ENCODE measurements at places on chromosomes 3 and 15. TPM values are rescaled to one million over a fixed set of nuclear protein-coding genes. Genes with fewer than 3 reads are reported as not detected.

GRCh38 chr3:46863261-46863782 lies at the start of gene MYL3:
Gene MYL3 (minus strand): TSS chr3:46863444. CDS start chr3:46863390, 54 bp downstream.
- DNase-seq: peak; percentile 7

- DNase-seq: no peak
Observed at GRCh38 chr15:29135702-29136646, 133.6 kb downstream of the NSMCE3 start.

CELSR3 gene
- total RNA-seq: 3.4 TPM

DNAJC19 gene
- 209 TPM for total RNA-seq

IMPG2 gene
- under 0.01 TPM for total RNA-seq

- no peak for DNase-seq
Observed at GRCh38 chr3:111648991-111649579, 53.9 kb upstream of the ZBED2 start.

- no peak for DNase-seq
Observed at GRCh38 chr15:78420220-78420619, 17.8 kb upstream of the IREB2 start.

DNA sequence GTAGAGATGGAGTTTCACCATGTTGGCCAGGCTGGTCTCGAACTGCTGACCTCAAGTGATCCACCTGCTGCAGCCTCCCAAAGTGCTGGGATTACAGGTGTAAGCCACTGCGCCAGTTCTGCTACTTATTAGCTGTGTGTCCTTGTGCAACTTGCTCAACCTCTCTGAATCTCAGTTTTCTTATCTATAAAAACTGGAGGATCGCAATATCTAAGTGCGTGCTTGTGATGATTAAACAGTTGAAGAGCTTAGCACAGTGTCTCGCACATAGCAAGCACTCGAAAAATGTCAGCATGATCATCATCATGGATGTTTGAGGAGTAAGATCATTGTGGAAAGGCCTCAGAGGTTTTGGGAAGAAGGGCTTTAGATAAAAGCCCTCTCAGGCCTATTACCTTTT lies 10.8 kb downstream of the CLCN2 start:
- DNase-seq: no peak

FILIP1L gene
- 48.5 TPM for total RNA-seq

NDN gene
- 76.3 TPM for total RNA-seq

DNA sequence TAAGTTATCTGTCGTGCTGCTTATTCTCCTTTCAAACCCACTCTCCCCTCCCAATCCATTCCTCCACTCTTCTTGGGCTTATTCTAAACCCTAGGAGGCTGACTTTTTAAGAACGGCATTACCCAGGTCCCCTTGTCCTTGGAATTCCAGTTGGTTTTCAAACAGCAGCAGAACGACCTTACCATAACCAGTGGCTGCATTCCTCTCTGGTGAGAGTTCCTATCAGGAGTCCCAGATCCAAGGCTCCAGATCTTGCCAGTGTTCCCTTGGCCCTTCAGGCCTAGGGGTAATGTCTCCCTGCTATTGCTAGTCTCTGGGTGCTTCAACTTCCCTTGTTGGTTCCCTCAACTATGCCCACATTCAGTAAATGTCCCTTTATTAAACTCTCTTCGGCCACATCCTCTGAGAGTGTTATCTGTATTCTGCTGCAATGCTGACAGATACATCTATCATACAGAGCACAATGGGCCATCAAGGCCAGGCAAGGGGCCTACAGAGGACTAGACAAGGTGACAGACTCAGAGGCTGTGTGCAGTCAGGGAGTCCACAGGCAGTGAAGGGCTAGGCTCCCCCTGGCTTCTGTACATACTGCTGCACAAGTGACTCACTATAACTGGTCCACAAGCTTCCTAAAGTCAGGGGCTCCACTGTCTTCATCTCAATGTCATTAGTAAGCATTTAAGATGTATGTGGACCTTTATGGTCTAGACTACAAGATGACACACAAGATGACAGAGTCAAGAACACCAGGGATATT lies 10.1 kb downstream of the LYSMD2 start:
- DNase-seq: no peak

DNA sequence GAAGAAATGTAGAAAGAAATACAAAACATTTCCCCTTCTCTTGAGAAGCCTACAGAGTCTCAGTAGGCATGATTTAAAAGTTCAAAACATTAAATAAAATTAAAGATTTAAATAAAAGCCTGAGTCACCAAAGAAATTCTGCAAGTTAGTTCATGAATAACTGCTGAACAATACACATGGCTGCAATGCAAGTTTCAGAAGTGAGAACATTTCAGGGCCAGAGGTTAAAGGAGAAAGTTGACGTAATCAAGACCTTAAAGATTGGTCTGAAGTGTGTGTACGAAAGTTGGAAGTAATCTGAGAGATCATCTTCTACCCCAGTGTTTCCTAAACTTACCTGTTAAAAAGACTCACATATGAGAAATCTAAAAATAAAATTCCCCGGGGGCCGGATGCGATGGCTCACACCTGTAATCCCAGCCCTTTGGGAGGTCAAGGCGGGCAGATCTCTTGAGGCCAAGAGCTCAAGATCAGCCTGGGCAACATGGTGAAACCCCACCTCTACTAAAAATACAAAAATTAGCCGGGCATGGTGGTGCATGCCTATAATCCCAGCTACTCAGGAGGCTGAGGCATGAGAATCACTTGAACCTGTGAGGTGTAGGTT lies 108.7 kb upstream of the PHLDB2 start:
- DNase-seq: no peak

GPX1 gene
- total RNA-seq: 450 TPM

- no peak for DNase-seq
Observed at GRCh38 chr3:72903004-72903403, 15.2 kb downstream of the GXYLT2 start.
